ENCODE measurements at places on chromosomes 7 and 10. TPM values are rescaled to one million over a fixed set of nuclear protein-coding genes. Genes with fewer than 3 reads are reported as not detected.

DNA sequence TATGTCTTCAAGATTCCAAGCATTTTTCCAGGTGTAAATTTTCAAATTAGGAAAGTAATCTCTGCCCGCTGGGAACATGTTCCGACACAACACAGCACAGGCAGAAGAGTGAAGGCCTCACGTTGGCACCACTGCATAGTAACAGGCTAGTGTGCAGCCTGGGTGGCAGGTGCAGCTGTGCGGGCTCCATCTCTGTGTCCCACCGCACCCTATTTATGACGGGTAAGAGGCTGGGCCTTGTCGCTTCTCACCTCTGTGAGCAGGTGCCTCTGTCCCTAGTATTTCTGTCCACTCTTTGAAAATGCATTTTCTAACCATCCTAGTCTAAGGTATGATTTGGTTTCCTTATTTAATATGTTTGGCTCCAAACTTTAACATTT lies 24.1 kb downstream of the VIPR2 start:
- DNase-seq = no peak

- no peak for DNase-seq
Observed at GRCh38 chr10:77613476-77614130, 24.0 kb downstream of the KCNMA1 start.

DNA sequence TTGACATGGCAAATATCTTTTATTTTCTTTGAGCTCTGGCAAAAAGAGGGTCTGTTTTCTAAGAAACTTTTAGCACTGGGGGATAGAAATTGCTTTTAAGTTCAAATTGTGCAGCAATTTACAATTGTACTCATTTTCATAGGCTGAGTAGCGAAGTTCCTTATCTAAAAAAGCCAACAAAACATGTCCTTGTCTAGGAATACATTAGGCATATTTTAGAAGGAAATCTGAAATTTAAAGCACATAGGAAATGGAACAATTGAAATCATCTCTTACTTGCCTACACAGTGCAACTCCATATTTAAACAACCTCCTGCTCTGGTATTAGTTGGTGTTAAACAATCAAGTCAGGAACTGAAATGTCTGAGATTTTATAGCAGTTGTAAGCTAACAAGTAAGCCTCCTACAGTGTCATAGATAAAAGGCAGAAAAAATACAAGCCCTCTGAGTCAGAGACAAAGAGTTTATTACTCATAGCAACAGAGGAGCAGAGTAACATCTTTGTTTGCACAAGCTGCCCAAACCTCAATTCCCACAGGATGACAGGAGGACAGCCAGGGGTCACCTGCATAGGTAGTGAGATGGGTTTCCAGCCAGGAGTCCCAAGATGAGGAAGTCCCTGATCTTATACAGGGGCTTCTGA lies 280.2 kb upstream of the HGF start:
- DNase-seq = no peak

DNA sequence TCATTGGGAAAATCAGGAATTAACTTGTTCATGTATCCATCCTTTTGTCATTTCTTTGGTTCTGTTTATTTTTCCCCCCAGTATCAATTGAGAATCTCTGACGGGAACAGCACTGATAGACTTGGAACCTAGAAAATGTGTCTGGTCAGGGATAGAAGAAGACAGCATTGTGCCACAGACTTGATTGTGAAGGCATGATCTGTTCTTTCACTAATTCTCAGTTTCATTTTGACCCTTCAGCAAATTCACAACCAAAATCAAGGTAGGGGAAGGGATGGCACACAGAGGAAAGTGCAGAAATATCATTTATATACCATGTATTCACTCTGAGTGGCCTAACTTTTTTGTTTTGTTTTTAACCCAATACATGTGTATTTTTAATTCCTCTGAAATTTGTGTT lies 106.8 kb downstream of the WNT2 start:
- DNase-seq = no peak

- DNase-seq = no peak
Observed at GRCh38 chr10:111107023-111107422, 30.2 kb downstream of the ADRA2A start.

GRCh38 chr10:108598320-108598695 lies 1325.0 kb downstream of the XPNPEP1 start:
- no peak for DNase-seq

DNA sequence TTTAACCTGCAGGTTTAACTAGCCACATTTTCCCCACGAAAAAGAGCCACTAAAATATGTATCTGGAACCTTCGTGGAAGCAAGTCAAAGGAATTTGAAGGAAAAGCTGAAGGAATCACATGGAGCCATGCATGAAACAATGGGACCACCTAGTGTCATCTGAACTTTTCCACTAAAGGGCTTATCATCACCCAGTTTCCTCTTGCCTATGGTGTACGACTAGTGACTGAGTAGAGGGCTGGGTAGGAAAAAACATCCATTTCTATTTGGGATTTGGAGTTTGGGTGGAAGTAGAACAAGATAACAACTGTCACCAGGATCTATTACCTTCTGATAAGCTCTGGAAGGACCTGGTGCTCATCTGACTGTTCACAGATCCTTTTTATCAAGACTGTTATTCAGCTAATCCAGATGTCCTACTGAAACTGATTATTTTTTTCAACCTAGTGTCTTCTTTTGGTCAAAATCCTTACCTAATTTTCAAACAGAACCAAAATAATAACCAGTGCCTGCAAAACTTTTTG lies 153.2 kb upstream of the COL1A2 start:
- no peak for DNase-seq

The BTBD16 gene
- total RNA-seq = 0.99 TPM

The MNX1 gene
- total RNA-seq = 1.2 TPM

The PPP1R17 gene
- total RNA-seq = 1.2 TPM

The DGKI gene
- total RNA-seq = 75.0 TPM

The GIMAP4 gene
- total RNA-seq = 21.5 TPM

The ARHGEF5 gene
- 3.5 TPM for total RNA-seq

The MBL2 gene
- not detected for total RNA-seq

The FAM237B gene
- not detected for total RNA-seq
